CD4-positive, alpha-beta T cell treated with Interleukin-15 for 1 hour (primary cell): ENCODE measurements at places on chromosomes 7 and 10.

GRCh38 chr7:22802426-22802825 lies 20.2 kb downstream of the TOMM7 start:
- no peak for DNase-seq

DNA sequence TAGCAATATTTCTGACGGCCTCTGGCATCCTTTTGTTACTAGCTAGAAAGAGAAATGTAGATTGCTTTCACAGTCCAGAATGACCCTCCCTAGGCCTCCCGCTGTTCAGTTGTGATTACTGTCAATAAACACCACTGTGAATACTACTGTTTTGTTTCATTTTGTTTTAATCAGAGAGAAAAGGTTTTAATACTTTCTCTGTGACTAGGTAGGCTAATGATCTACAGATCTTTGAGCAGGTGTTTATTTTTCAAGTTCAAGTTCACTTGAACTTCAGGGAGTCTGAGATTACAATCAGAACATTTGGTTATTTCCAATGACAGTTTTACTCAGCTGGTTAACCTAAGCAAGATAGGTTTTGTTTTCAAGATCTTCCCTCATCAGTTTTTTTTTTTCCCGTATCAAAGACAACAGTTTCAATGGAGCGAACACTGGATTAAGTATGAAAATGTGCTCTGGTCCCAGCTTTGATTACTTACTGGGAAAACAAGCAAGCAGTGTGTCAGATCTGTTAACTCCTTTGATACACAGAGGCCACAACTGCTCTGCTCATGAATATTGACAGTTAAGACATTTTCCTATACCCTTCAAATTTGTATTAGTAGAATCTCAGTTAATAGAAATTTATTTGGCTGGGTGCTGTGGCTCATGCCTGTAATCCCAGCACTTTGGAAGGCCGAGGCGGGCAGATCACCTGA lies 34.8 kb downstream of the VKORC1L1 start:
- DNase-seq = no peak

- DNase-seq = no peak
Observed at GRCh38 chr7:36310897-36311296, 78.8 kb upstream of the ANLN start.

GRCh38 chr10:24305551-24306506 lies 96.9 kb downstream of the KIAA1217 start:
- DNase-seq = no peak

- DNase-seq = no peak
Observed at GRCh38 chr7:39415091-39415787, 151.0 kb upstream of the YAE1 start.

DNA sequence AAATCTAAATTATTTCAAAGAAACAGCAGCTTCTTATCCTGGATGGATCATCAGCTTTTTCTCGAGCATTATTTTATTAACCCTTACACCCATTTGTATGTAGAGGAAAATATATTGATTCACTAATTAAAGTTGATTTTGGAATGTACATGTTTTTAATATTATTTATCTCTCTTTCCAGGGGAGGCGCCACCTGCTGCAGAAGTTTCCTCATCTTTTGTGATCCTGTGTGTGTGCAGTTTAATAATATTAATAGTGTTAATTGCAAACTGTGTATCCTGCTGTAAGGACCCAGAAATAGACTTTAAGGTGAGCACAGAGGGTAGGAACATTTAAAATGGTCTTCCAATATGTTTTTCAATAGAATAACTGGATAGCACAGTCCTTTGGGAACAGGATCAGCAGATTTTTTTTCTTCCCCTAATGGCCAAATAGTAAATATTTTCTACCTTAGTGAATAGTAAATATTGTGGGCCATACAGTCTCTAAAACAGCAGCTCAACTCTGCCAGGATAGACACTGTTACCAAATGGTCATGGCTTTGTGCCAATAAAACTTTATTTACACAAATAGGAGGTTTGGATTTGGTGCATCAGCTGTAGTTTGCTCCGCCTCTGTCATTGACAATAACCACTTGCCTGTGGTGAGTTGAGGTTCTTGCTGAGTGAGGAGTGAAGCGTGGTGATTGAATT lies 30.6 kb downstream of the LMTK2 start:
- no peak for DNase-seq

DNA sequence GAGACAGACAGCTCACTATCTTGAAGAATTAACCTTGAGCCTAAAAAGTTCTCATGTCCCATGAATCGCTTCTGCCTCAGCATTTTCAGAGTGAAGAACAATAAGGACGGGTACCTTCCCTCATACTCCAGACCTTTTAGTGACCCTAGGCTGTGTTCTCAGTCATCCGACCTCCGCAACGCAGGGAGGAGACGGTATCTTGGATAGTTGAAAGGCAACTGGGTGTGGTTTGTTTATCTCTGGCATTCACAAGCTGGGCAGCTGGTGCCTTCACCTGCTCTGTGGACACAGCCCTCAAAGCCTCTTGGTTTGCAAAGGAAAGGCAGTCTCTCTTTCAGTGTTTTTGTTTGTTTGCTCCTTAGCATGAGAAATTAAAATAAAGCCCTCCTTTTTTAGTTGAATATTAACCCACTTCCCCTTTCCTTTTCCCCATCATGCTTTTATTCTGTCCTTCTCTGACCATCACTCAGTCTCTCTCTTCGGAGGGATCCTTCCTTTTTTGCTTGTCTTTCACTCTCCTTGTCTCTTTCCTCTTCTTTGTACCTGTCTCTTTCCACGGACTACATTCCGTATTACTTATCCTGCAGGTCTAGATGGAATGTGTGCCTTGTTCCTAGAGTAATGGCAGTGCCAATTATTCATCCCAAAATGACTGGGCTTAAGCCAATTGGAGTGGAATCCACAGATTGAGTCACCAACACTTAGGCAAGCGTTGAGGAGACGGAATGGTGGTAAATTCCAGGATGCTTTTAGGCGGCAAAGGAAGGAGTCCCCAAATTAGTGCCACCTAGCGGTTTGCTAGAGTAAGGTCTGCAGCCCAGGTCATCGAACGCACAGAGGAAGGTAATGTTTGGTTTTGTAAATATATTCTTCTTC lies 45.8 kb downstream of the PRR15 start:
- no peak for DNase-seq

DNA sequence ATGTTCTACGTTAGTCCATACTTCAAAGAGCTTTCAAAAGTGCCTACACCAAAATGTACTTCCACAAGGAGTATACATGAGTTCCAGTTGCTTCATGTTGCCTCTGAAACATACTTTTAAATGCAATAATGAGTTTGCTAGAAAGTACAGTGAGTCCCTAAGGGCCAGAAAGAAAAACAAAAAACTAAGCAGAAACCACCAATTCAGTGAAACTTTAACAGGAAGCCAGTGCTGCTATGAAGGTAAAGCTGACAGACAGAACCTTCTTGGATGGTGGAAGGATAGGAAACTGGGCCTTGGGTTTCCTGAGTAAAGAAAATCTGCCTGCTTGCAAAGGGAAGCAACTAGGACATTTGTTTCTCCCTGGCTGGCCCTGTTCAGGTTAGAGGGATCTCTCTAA lies 104.2 kb downstream of the CTTNBP2 start:
- no peak for DNase-seq

- no peak for DNase-seq
Observed at GRCh38 chr10:15572531-15573045, 147.1 kb downstream of the ITGA8 start.

DNA sequence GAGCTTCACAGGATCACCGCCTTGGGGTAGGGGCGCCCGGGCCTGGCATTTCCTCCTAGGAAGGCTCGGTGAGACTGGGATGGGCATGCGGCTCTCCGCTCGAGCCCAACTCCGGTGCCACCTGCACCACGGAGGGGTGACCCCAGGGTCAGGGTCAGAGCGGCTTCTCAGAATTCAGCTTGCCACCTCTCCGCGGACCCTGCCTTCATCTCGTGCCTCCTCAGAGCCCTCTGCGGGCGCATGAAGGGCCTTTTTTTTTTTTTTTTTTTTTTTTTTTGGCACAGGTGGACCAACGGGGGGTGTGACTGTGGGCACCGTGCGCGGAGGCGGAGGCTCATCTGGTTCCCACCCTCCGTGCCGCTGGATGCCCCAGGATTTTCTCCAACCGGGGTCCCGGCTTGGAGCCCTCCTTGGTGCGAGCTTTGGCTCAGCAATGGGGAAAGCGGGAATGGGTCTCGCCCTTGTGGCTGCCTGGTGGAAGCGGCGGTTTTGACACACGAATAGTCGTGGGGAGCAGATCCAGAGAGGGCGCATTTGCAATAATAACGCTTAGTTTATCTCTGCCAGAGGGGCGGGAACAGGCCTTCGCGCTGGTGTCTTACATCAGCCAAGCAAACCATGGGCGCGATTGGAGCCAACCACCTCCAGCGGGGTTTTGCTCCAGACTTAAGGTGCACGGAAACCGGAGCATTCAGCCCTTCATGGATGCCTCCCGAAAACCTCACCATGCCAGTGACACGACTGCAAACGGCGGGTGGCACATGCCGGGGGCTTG lies 5.0 kb upstream of the TNRC18 start:
- DNase-seq = no peak

DNA sequence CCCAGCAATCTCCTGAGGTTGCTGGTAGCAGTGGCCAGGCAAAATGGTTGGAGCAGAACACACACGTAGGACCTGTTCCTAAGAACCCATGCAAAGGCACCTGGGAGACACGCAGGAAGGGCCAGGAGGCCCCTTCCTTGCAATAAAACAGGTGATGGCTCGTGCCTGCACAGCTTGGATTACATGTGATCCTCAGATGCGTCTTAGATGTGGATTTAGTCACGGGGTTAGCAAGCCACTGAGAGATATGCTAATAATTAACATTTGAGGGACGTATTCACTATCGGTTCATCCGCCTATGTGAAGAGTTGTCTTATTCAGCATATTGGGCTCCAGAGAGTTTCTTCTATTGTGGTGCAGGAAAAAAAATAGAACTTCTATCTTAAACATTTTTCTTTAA lies 4.6 kb upstream of the RHEB start:
- DNase-seq = no peak

- no peak for DNase-seq
Observed at GRCh38 chr7:135856356-135857144, 107.9 kb upstream of the FAM180A start.

DNA sequence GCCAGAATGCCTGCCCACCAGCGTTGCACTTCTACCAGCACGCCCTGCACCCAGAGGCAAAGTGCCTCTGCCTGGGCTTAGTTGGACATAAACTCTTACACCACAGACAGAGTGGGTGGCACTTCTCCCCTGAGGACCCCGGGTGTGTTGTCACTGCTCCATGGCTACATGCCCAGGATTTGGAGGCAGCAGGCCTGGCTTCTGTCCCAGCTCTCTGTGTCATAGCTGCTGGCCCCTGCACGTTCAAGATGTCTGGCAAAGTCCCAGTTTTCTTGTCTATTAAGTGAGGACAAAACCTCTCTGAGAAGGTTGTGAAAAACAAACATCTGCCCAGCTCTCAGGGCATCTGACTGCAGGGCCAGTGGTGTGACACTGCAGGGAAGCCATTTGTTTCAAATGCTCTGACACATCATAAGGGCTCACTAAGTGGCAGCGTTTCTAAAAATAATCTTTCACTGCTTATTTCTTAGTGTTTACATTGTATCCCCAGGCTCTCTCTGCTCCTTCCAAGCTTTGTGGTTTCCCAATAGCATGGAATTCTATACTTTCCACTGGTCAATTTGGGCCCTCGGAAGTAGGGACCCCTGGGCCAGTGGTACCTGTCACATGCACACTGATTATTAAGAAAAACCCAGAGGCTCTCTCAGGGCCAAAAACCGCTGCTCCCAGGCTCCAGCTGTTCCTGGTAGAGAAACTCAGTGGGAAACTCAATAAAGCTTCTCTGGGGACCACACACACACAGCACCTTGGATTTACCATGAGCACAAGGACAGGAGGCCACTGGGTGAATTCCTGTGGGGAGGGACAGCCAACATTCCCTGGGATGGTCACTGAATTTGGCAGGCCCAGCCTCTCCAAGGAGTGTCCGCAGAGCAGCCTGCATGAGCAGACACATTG lies 86.2 kb upstream of the ANLN start:
- no peak for DNase-seq

- DNase-seq = no peak
Observed at GRCh38 chr10:114492351-114493037, 88.2 kb upstream of the AFAP1L2 start.

DNA sequence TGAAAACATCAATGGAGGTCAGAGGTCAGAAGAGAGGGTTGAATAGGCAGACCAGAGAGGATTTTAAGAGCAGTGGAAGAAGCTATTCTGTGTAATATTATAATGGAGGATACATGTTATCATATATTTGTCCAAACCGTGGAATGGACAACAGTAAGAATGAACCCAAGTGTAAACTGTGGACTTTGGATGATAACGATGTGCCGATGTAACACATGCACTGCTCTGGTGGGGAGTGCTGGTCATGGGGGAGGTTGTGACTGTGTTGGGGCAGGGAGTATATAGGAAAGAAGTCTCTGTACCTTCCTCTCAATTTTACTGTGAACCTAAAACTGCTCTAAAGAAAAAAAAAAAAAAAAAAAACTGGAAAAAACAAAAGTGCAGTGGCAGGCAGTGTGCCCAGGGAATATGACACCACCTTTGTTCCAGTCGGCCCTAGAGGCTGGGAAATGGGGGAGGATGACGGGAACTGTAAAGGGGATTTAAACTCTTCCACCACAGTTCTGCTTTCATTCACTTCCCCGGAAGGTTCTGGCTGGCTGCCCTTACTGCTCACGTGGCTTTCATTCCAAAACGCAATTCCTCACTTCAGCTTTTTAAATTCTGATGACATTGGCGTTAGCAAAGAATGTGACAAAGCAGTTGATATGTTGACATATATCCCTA lies 113.7 kb upstream of the ANKRD1 start:
- no peak for DNase-seq

GRCh38 chr10:80694930-80695329 lies 157.2 kb downstream of the SH2D4B start:
- no peak for DNase-seq

- no peak for DNase-seq
Observed at GRCh38 chr7:28135760-28136159, 44.8 kb downstream of the JAZF1 start.

DNA sequence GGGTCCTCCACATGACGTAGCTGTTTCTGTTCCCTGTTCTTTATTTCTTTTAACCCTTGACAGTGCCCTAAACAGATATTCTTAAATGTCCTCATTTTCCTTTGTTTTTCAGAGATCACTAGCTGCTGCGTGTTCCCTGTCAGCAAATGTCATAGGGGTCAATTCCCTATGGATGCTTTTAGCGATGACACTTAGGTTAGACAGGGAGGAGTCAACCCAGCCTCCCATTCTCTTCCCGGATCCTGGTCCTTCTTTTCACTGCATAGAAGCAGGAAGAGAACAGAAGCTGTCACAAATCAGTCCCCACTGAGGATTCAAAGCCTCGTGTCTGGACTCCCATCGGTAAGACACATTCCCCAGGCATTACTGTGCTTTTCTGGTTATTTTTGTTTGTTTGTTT lies 392.1 kb upstream of the PRKCQ start:
- DNase-seq = no peak

- DNase-seq = no peak
Observed at GRCh38 chr10:76454506-76455140, 1023.2 kb downstream of the LRMDA start.

- no peak for DNase-seq
Observed at GRCh38 chr10:48653944-48654698, 30.6 kb upstream of the WDFY4 start.
